ENCODE measurements at places on chromosomes 7 and 10. TPM values are rescaled to one million over a fixed set of nuclear protein-coding genes. Genes with fewer than 3 reads are reported as not detected.

CH25H gene
- total RNA-seq = 4.9 TPM

RBP3 gene
- total RNA-seq = not detected

DMBT1 gene
- 0.15 TPM for total RNA-seq

MOGAT3 gene
- total RNA-seq = not detected

PRKG1 gene
- 24.3 TPM for total RNA-seq

TMEM270 gene
- total RNA-seq = not detected

FAM237B gene
- total RNA-seq = not detected

PTPRZ1 gene
- total RNA-seq = 2.2 TPM

TUBB8 gene
- total RNA-seq = not detected

TBX20 gene
- 13.5 TPM for total RNA-seq

TRIM73 gene
- total RNA-seq = 5.5 TPM

TAS2R41 gene
- not detected for total RNA-seq

GCK gene
- 1.9 TPM for total RNA-seq

UFSP1 gene
- total RNA-seq = 7.6 TPM

CLCN1 gene
- total RNA-seq = not detected

HPS6 gene
- 20.3 TPM for total RNA-seq

NME8 gene
- total RNA-seq = not detected

All from adrenal gland (tissue), 19 donors.